ENCODE measurements at places on chromosomes 4 and X.

DNA sequence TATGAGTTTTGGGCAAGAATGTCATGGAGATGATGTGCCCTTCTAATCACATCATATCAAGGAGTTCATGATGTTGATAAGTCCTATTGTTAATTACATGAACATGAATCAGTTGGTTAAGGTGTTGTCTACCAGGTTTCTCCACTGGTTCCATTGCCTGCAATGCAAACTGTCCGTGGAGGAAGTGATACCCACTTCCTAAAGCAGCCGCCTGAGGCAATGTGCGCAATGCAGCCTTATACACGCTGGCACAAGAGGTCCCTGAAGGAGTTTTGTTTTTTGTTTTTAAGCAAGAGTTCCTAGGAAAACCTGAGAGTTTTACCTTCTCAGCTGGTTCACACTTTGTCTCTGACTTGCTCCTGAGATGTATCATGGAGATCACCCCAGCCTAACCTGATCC is 5.9 kb upstream of the GPKOW start:
- no peak for DNase-seq

DNA sequence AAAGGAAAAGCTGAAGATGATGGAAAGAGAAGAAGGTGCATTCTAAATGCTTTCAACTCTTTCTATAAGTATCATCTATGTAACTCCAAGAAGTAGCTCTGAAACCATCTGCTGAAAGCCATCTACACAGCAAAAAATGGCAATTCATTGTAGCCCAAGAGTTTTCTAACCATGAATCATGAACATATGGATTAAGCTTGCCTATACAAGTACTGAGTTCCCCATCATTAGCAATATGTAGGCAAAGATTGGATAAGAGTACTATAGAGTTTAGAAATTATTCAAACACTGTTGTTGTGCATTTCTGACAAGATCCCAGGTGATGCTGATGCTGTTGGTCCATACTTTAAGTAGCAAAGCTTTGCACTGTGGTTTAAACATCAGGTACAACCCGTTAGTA is 11.2 kb downstream of the DAPP1 start:
- no peak for DNase-seq

- no peak for DNase-seq
These were observed 12.0 kb downstream of the TRAPPC11 start for GRCh38 chr4:183670960-183671555.

GRCh38 chrX:44723426-44723825 is 120.4 kb upstream of the DUSP21 start:
- no peak for DNase-seq

GRCh38 chr4:52249581-52249980 is 198.5 kb downstream of the SPATA18 start:
- DNase-seq = no peak

DNA sequence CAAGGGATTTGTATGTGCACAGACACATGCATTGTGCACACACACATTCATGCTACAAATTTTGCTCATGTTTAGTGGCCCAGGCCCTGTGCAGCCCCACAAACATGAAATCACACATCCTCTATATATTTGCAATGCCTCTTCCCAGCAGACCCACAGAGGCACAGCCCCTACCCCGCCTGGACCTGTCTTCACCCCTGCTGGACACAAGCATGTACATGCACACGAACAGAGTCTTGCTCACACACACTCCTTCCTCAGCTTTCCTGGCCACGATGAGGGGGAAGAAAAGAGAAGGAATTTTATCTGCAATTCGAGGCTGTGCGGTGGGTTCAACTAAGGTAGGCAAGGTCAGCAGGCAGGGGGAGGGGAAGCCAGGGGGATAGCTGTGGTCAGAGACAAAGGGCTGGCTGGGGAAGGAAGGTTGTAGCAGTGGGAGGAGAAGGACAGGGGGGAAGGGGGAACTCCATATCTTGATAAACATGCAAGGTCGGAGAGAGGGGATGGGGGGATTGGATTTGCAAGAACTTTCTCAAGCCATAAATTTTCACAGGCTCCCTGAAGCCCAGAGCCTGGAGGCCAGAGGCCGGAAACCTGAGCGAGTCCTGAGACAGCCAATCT is 156.4 kb downstream of the EFNB1 start:
- DNase-seq = no peak

DNA sequence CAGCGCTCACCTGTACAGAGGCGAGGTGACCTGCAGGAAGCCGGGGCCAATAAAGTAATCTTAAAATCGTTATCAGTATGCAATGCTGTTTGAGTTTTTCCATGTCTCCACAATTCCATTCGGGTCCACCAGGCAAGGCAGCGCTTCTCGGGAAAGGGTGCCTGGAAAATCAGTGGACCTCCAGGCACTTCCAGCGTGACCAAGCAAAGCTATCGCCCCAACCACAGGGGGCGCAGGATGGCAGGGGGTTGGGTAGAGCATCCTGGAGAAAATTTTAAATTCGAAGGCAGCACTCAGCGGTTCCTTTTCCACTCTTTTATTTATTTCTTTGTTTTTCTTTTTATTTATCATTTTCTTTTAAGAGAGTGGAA is 5.4 kb upstream of the SOX3 start:
- no peak for DNase-seq

DNA sequence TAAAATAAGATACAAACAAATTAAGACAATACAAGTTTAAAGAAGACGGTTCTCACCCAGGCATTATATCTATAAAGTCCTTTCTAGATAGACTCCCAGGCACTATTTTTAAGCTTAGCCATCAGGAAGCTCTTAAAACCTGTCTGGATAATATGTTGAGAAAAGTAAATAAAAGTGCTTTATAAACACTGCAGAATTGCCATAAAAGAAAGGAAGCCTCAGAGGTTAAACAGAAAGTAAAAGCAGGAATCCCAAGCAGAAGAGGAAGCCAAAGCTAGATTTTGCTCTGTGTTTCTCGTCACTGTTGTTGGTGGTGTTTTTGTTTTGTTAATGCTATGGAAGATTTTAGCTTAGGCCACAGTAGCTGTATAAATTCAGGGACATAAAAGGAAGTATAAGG is 1267.3 kb downstream of the PCDH19 start:
- DNase-seq = no peak
